ENCODE measurements at places on chromosomes 6 and 20. TPM values are rescaled to one million over a fixed set of nuclear protein-coding genes. Genes with fewer than 3 reads are reported as not detected.

The LY6G6D gene
- not detected for total RNA-seq

The LINC00237 gene
- not detected for total RNA-seq

The SLC2A10 gene
- total RNA-seq: 112 TPM

The CCN6 gene
- not detected for total RNA-seq

The HCRTR2 gene
- not detected for total RNA-seq

The MEI4 gene
- not detected for total RNA-seq

The TFB1M gene
- total RNA-seq: 14.1 TPM
